ENCODE measurements at places on chromosomes 5 and 9. TPM values are rescaled to one million over a fixed set of nuclear protein-coding genes. Genes with fewer than 3 reads are reported as not detected.

The LEAP2 gene
- 3.7 TPM for total RNA-seq

GRCh38 chr9:14323985-14324650 lies 10.2 kb upstream of the NFIB start:
- DNase-seq: no peak

The FAM169A gene
- 3.8 TPM for total RNA-seq

GRCh38 chr5:33631786-33632185 lies 191.0 kb downstream of the TARS1 start:
- DNase-seq: no peak

DNA sequence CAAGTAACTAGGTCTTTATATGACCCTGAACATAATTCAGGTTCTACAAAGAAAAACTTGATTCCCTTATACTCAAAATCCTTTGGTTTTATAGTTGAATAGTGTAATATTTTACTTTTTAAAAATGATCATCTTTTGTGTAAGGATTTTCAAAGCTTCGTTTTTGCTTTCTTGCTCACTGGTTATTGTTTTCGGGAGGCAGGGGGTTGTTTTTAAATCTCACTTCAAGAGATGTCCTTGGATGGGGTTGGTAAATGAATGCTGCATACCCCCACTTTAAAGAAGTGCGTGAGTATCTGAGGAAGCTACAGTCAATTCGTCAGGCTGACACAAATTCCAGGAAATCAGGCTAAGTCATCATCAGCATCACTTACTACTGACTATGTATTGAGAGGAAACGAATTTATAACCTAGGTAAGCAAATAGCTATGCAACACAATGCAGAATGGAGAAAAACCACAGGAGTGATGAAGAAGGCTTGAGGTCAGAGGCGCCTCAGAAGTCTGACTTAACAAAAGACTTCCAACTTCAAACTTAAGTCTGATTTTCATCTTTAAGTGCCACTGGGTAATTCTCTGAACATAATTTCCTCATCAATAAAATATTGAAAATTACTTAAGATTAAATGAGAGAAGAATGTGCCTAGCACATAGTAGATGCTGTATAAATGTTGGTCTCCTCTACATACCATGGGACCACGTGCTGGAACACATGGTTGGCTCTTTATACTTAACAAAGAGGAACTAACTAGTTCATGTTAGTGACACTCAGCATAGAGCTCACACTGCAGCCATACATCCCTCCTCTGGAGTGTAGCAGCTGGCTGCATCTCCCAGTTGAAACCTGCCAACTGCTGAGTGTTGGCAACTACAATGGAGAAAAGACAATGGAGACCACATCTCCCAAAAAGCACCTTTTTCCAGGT lies 106.0 kb upstream of the KIF2A start:
- DNase-seq: no peak

DNA sequence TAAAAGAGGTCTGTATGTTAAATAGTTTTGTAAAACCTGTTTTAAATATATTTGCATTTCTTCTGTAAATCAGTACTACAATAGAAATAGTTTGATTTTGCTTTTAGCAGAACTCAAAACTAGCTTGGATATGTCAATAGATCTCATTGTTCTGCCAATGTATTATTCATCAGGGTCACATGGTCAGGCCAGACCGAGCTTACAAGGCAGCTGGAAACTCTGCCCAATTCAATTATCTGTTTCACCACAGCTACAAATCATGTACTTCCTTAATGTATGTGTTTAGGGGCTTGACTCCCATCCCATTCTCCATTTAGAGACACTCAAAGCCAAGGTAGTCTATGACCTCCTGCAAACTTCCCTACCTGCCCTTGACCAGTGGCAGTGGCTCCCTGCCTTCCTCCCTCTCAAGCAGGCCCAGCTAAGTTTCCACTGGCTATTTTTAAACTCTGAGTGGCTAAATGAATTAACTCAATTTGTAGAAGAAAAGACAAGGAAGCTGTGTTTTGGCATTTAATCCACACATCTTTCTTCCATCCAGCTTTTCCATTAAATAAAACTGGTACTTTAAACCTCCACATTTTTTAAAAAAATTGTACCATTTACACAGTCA lies 46.4 kb upstream of the SELENOP start:
- no peak for DNase-seq

- DNase-seq: no peak
Measured at GRCh38 chr5:18091758-18092157, 457.5 kb downstream of the TAF11L14 start.

The ECM2 gene
- not detected for total RNA-seq

The KIF12 gene
- not detected for total RNA-seq

The GPR150 gene
- 0.83 TPM for total RNA-seq

GRCh38 chr9:18786911-18787650 lies 245.9 kb downstream of the SAXO1 start:
- DNase-seq: no peak

GRCh38 chr9:69308206-69308931 lies 16.6 kb upstream of the ENTREP1 start:
- DNase-seq: no peak
